ENCODE measurements at places on chromosomes 12 and 14.

GRCh38 chr12:108730365-108731104 lies 783 bp downstream of the CORO1C start:
- DNase-seq = peak; percentile 77

GRCh38 chr14:80152166-80152565 lies 59.1 kb downstream of the DIO2 start:
- DNase-seq = no peak

DNA sequence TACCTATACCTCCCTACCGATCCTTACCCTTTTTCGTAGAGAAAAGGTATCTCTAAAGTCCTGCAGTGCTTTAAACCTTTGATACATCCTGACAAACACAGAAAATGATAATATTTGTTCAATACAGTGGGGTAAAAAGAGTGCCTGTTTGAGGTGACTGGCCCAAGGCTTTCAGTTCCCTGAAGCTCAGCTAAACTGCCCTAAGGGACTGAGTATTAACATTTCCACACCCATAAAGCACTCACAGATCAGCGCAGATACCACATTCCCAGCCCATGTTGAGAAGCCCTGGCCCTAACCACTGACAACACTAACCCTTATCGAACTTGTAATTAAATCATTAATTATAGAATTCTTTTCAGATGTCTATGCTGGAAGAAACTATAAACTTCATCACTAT lies 108.7 kb downstream of the DIP2B start:
- no peak for DNase-seq

GRCh38 chr12:120132863-120133385 lies 16.4 kb upstream of the RAB35 start:
- DNase-seq = no peak

GRCh38 chr14:35861204-35861868 lies 35.2 kb downstream of the BRMS1L start:
- DNase-seq = no peak

All from right kidney (tissue), 9 donors.